ENCODE measurements at places on chromosomes 11 and 22.

GRCh38 chr22:38467904-38468442, at the start of gene KDELR3:
Gene KDELR3 (plus strand): TSS chr22:38468096. CDS start chr22:38468234, 138 bp downstream.
- peak; percentile 15 for DNase-seq

DNA sequence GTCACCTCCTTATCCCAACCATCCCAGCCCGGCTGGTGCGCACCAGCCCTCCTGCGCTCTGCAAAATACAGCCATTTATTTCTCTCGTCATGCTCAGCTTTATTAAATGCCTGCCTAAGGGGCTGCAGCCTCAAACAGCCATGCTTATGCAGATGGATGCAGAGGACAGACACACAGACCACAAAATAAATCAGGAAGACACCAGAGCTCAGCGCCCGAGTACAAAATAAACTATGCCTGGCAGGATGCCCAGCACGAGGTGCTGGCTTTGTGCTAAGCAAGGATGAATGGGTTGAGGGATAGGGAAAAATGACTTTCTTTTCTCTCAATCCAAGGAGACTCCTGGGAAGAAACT, 70.5 kb downstream of the RPUSD4 start:
- DNase-seq: no peak

- DNase-seq: no peak
These were observed 845 bp downstream of the MPPED2 start for GRCh38 chr11:30585125-30585891.

DNA sequence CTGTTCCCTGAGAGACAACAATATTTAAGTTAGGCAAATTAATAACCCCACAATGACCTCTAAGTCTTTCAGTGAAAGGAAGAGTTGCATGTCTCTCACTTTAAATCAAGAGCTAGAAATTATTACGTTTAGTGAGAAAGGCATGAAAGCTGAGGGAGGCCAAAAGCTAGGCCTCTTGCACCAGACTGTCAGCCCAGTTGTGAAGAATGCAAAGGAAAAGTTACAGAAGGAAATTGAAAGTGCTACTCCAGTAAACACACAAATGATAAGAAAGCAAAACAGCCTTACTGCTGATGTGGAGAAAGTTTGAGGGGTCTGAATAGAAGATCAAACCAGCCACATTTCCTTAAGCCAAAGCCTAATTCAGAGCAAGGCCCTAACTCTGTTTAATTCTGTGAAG, 45.0 kb downstream of the BBOX1 start:
- no peak for DNase-seq
